ENCODE measurements at places on chromosomes 1 and 21.

- no peak for DNase-seq
Measured at GRCh38 chr1:224196813-224197600, 14.0 kb downstream of the DEGS1 start.

GRCh38 chr1:114219172-114219868 is 65.7 kb upstream of the SYT6 start:
- DNase-seq: no peak

- DNase-seq: no peak
Measured at GRCh38 chr21:43812139-43812821, 22.9 kb downstream of the RRP1 start.

DNA sequence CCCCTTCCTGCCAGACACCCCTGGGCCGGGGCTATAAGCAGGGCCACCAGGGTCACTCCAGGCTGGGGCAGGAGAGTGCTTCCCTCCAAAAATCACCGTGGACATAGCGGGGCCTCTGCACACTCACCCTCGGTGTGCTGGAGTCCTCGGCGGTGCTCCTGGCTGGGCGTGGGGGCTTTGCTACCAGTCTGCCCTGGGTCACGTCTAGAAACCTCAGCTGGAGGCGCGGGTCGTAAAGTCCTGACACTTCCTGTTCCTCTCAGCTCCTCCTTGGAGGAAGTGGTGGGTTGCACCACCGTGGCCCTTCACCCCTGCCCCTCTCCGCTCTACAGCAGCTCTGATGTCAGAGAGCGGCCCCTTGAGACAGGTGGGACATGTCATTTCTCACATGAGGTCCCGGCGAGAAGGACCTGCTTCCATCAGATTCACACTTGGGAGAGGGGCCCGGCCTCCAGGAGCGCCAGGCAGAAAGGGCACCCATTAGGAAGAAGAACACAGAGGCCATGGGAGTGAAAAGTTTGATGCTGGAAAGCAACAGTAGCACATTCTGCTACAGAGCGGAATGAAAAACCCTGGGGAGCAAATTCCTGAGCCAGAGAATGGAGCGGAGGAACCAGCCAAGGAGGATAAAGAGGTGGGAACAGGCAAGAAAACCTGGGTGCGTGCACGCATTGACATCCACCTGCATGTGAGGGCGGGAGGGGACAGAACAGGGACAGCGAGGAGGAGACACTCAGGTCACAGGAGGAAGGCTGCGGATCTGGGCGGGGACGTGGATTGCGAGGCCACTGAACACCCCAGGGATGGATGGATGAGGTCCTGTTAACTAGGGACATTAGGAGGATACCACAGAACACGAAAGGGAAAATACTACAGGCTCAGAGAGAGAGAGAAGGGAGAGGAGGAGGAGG is at the start of gene ITGB2:
Gene ITGB2 (minus strand): TSS at position 206 of the 911 bp plus-strand sequence. CDS start 10,117 bp downstream, outside the sequence.
- peak; percentile 78 for DNase-seq

DNA sequence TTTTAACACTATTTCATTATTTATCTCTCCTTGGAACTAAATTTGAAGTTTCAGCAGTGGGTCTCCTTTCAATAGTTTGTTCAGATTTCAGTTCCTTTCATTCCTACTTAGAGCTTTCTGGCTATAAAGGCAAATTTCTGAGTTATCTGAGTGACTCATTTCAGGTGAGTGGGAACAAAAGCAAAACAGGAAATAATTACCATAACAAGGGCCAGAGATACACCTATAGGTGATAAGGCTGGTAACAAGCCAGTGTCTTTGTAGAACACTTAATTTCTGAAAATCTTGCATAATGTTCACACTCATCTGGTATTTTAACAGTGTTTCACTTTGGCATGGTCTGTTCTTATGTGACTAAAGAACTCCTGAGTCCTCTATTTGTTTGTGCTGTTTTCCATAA is 64.5 kb upstream of the PRRC2C start:
- no peak for DNase-seq
